DND-41 (cell line): ENCODE measurements at places on chromosomes 2 and 18.

DNA sequence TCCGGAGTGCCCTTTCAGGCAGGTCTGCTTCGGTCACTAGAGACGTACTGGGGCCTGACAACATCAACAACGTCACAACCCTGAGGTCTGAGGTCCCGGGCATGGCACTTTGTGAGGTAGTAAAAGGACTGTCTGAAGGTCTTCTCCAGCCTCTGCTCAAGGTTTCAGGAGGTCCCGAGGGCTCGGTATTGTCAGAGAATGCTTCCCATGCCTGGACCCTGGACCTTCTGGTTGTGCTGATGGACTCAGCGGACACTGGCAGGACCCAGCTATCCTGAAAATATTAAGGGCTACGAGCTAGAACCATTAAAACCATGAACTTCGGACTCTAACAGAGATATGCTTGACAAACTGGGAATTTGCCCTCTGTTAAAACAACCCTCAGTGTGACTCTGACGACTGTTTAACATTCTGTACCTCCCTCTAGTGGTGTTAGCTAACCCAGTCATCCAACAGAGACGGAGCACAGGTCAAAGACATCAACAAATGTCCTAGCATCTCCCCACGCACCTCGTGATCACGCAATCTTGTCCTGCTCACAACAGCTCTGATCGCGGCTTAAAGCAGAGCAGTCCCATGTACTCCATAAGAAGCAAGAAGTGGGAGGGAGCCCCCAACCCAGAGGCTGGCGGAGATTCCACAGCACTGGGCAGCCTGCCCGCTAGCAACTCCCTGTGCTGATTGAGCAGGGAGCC is 96.5 kb downstream of the CCDC93 start:
- no peak for DNase-seq

- no peak for DNase-seq
Observed at GRCh38 chr2:61715506-61715905, 138.4 kb downstream of the FAM161A start.

DNA sequence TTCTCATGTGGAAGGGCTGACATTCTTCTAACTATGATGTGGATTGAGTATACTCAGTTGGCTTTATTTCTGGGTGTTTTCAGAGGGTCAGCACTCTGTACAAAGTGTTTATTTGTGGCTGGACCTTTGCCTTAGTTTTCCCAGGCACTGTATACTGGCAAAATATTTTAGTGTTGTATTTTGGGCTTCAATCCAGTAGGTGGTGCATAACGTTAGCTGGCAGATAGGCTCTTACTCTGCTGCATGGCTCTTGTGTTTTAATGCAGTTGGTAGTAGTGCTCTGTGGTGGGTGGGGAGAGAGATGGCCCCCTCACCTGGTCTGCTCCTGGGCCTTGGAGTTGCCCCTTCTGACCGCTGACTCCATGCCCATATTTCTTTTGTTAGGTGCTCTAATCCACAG is 75.6 kb upstream of the REG3A start:
- DNase-seq: no peak

- no peak for DNase-seq
Observed at GRCh38 chr2:172350839-172351479, 76.4 kb upstream of the ITGA6 start.

- peak; percentile 20 for DNase-seq
Observed at GRCh38 chr2:10668402-10669012, 21.3 kb downstream of the NOL10 start.

GRCh38 chr2:219718066-219718465 is 90.6 kb downstream of the SLC4A3 start:
- DNase-seq: no peak

- DNase-seq: no peak
Observed at GRCh38 chr2:232892221-232892620, 22.2 kb downstream of the SNORC start.
